ENCODE measurements at places on chromosomes 3 and 15.

- DNase-seq = no peak
Measured at GRCh38 chr3:171874879-171875278, 31.7 kb downstream of the TMEM212 start.

GRCh38 chr3:61358364-61358763 lies 107.1 kb upstream of the FHIT start:
- DNase-seq = no peak

DNA sequence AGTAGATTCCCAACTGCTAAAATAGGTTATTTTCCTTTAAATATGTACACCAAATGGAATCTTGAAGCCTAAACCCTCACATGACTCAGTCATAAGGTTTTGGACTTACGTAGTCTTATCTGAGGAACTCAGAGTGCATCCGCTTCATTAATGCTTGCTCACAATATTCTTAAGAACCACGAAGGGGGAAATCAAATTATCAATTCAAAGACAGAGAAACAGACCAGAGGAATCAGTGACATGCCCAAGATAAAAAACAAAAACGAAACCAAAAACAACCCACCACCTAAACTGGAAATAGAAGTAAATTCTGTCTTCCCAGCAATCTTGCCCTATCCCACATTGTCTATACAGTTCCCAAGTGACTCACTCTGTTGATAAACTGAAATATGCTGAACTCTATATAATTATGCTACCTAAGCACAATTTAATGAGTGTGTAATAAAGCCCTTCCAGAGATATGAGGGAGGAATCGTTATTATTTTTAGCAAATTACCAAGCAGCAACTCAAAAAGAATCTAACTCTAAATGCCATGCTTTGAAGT lies 135.4 kb upstream of the CBLB start:
- DNase-seq = no peak

- no peak for DNase-seq
Measured at GRCh38 chr15:62416526-62416925, 251.4 kb upstream of the C2CD4B start.

DNA sequence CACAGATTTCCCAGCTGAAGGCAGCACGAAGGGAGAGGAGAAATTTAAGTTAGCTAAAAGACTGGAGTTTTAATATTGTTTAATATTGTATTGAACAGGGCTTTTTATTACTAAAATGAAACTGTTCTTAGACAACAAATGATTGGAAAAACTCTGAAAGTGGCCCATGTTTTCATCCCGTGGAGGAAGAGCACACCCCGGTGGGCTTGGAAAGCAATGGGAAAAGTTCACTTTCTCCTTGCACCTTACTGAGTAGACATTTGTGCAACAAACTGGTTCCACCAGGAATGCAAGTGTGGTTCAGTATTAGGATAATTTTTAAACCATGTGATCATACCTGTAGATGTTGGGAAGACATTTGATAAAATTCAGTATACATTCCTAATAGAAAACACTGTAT lies 8.2 kb upstream of the ESYT3 start:
- peak; percentile 36 for DNase-seq

DNA sequence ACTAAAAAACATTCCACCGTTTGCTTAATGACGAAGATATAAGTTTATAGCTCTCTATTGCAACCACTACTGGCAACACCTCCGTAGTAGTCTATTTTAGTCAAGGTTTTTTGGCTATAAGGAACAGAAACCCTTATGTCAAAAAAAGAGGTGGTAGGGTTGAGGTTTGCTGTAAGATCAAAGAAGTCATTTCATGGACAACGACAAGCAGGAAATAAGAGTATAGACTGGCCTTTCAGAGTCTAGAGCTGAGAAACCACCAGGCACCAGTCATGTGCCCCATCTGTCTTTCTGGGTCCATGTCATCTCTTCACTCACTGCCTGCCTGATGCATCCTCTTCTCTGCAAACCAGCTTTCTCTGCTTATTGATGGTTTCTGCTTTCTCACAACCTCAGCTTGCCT lies 42.7 kb downstream of the THBS1 start:
- DNase-seq = no peak

- DNase-seq = no peak
Measured at GRCh38 chr3:119534296-119534695, 25.1 kb downstream of the CD80 start.

- DNase-seq = no peak
Measured at GRCh38 chr3:62718011-62718410, 157.2 kb downstream of the CADPS start.

GRCh38 chr15:72890043-72890442 lies 106.5 kb upstream of the ADPGK start:
- DNase-seq = no peak

DNA sequence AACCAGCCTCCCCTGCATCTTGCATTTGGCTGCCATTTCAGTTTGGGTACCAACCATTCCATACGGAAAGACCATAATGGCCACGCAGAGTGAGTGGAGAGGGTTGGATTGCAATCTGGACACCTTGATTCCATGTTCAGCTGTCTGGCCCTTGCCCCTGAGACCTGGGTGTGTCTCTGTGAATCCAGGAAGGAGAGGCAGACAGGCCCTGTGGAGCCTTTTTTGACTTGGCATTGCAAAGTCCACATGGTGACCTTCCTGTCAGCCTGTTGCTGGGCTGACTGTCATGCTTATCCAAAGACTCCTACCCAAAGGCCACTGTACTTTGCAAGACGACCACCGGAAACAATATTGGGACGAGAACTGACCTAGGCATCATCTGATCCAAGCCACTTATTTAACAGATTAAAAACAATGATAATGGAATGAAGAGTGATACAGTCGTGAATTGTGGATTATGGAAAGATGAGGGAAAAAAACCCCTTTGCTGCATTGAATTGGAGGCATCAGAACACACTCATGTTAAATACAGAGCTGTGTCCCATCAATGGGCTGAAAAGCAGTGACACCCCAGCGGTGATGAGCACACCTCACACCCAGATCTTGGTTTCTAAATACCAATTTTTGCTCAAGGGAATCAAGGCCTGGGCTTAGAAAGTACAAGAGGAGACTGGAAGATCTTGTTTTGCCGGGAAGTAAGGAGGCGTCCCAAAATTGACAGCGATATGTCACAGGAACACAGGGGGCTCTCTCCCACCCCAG lies 86.0 kb downstream of the LRRK1 start:
- DNase-seq = no peak

GRCh38 chr3:72847282-72847681 lies 963 bp downstream of the SHQ1 start:
- DNase-seq = no peak

DNA sequence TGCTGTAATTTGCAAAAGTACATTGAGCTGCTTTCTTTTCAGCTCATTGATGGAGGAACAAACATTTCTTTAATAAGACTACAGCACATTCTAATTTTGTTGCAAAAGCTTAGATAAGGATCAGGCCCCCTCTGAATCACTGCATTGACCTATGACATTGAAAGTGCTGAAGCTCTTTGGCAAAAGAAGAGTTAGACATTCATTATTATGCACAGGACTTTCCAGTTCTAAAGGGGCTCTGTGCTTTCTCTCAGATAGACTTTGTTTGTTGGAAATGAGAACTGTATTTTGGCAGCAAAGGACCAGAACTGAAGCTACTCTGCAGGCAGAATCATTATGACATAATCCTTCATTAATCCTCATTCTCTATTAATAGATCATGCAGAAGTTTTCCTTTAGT lies 252.9 kb upstream of the SOX2 start:
- no peak for DNase-seq

- no peak for DNase-seq
Measured at GRCh38 chr15:62835762-62836161, 206.8 kb upstream of the TPM1 start.

DNA sequence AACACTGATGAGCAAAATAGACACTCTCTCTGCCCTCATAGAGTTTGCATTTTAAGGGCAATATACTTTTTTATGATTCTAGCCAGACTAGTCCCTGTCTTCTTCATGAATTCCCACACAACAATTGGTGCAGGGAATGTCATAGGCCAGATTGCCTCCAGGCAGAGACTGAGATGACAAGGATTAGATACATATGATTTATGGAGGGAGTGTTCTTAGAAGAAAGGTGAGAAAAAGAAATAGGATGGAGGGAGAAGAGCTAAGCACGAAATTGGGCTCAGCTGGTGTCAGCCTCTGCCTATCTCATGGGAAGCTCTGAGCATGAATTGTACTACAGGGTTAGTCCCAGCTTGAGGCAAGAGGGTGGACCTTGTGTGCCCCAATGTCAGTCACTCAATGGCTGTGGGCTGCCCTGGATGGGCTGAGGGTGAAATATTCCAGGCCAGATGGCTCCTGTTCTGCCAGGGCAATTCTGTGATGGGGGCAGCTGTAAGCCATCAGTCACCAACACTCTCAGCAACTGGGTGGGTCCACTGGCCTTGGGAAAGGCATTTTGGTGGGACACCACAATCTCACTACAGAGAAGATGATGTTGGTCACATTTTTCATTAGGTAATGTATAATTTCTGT lies 31.1 kb downstream of the EIF1B start:
- DNase-seq = no peak

DNA sequence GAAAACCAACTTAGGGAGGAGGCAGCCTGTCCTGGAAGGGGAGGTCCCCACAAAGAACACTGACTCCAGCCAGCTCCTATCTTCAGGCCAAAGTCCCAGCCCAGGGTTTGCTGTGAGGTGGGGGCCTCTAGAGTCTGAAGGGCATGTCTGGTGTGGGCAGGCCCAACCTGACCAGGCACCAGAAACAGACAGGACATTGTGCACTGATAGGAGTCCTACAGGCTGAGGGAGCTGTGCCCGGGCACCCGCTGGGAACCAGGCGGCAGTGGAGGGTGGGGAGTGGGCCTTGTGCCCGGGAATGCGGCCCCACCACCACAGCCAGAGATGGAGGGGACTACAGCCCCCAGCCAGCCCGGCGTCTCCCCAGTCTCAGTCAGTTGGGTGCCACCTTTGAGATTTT lies 161.4 kb downstream of the WNT7A start:
- peak; percentile 0 for DNase-seq

DNA sequence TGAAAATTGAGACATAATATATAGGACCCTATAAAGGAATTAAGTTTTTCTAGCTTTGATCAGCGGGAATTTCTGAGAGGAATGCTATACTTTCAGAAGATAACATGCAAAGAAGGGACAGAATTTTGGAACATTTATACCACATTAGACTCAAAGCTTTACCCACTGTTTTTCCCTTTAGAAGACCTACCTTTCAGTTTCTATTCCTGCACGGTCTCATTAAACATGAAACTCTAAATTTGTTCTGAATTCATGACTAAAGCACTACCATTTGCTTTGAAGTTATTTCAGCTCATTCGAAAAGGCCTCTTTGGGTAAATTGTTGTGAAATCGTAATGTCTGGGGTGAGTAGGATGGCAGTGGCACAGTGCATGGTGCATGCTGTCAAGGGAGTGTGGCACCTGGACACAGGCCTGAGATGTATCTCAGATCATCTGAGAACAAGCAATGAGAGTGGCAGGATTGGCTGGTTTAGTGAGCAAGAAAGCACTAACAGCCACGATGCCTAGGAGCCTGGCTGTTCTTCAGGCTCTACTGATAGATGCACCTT lies 42.5 kb downstream of the CHCHD4 start:
- no peak for DNase-seq

DNA sequence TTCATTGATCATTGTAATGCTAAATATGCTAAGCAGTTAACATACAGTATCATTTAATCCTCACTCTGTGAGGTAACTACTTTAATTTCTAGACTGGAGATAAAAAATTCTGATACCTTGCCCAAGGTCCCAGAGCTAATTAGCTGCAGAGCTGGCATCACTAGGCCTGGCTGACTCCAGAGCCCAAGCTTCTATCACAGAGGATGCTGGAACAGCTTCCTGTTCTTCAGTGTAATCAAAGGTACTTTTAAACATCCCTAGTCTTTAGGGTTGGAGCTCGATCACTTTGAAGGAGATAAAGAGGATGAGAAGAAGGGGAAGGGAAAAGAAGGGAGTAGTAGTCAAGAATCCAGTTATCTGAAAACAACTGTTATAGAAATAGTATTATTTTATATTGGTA lies 37.1 kb upstream of the BOC start:
- DNase-seq = no peak

DNA sequence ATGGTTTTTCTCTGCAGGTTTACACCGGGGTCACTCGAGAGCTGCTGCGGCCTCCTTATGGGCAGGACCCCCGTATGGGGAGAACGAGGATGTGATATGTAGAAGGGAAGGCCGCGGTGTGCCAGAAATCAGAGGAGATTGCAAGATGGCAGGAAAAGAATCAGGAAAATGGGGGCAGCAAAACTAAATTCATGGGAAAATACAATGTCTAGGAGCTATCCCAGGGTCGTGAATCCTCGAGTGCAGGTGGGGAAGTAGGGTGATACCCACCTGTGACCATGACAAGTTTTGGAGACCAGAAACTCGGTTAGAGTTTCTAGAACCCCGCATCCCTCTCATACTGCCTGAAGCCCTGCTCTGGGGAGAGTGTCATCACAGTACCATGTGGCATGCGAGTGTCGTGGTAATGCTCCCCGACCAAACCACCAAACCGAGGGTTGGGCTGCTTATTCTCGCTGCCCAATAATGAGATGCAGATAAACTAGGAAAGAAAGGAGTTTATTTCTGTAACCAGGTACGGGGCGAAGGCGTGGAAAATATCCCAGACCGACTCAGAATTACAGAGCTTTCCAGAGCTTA lies 781 bp downstream of the TRNT1 start:
- DNase-seq = peak; percentile 56

GRCh38 chr3:79367066-79367465 lies 400.7 kb downstream of the ROBO1 start:
- no peak for DNase-seq

GRCh38 chr3:35761311-35761710 lies 122.0 kb downstream of the ARPP21 start:
- DNase-seq = no peak

- no peak for DNase-seq
Measured at GRCh38 chr3:147735616-147736015, 326.5 kb downstream of the ZIC1 start.

GRCh38 chr3:129973853-129974563 lies 512 bp upstream of the TRH start:
- no peak for DNase-seq

Measured in NB4 (cell line).